HT1080 (cell line): ENCODE measurements at places on chromosomes 6 and 20. TPM values are rescaled to one million over a fixed set of nuclear protein-coding genes. Genes with fewer than 3 reads are reported as not detected.

LINC00237 gene
- not detected in 2 replicates for total RNA-seq

LHFPL5 gene
- total RNA-seq: 0.70 TPM in 1 of 2 replicates, not detected in the other

SLC22A7 gene
- not detected in 2 replicates for total RNA-seq

LY6G6C gene
- not detected in 2 replicates for total RNA-seq

CRISP3 gene
- total RNA-seq: not detected in 2 replicates

FNDC1 gene
- total RNA-seq: not detected in 2 replicates

- no peak for DNase-seq
Measured at GRCh38 chr6:107107791-107108190, 7.5 kb downstream of the BEND3 start.

DNA sequence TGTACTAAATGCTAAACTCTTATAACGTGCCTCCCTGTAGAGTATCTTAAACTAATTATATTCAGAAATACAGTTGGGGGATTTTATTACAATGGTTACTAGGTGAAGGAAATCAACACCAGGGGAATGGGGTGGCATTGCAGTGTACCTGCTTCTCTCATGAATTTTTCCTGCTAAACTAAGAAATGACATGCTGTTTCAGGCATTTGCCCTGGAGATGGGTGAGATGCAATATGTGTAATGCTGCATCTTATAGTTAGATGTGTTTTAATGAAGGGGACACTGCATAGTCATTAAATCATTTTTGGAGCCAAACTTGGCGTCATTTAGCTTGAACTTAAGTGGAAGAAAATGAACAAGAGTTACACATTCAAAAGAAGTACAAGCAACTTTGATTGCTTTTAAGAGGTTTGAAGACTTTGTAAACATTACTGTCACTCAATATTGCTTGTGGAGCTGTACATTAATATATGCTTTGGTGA, 4.3 kb downstream of the EYA4 start:
- peak; percentile 31 for DNase-seq

DNA sequence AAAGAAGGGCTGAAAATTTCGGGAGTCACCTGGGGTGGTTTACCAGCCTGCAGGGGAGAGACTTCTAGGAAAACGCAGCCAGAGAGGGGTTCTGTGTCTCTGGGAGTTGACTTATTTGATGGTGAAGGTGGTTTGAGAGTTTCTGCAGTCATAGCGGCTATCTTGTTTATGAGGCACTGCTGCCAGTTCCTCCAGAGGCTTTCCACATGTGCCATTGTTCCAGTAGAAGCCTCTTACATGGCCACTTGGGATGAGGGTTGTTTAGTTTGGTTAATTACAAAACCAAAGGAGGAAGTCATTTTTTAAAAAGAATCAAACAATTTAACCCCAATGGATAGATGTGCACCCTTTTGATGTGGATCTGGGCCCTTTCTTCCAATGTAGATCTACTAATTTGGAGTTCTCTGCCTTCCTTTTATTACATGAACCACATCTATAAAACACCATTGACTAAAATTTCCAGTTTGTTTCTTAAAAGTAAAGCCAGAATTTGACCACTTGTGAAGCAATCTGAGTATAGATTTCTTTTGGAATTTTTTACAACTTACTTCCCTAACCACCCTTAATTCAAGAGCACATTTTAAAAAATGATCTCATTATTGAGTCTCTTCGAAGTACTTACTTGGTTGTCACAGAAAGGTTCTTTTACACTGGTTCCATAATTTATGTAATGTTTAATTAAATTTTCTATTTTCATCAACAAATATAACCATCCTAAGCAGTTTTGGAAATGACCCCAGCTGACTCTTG, 97.6 kb downstream of the TCP11 start:
- DNase-seq: no peak

- no peak for DNase-seq
Measured at GRCh38 chr6:148682990-148683389, 63.8 kb upstream of the UST start.

DNA sequence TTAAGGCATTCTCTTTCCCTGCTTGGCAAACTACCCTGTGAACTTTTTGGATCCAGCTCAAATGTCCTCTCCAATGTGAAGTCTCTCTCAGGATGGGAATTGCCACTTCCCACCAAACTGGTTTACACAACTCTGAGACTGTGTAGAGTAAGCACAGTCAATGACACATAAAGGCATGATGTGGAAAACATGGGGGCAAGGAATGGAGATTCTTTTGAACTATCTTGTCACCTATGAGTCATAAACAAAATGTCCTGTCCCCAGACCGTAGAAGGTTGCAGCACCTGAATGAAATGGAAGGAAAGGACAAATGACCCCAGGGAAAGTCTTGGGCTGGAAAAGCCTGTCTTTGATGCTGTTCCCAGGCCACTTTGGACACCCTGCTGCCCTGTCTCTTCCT, 11.0 kb upstream of the KIF13A start:
- DNase-seq: no peak

DNA sequence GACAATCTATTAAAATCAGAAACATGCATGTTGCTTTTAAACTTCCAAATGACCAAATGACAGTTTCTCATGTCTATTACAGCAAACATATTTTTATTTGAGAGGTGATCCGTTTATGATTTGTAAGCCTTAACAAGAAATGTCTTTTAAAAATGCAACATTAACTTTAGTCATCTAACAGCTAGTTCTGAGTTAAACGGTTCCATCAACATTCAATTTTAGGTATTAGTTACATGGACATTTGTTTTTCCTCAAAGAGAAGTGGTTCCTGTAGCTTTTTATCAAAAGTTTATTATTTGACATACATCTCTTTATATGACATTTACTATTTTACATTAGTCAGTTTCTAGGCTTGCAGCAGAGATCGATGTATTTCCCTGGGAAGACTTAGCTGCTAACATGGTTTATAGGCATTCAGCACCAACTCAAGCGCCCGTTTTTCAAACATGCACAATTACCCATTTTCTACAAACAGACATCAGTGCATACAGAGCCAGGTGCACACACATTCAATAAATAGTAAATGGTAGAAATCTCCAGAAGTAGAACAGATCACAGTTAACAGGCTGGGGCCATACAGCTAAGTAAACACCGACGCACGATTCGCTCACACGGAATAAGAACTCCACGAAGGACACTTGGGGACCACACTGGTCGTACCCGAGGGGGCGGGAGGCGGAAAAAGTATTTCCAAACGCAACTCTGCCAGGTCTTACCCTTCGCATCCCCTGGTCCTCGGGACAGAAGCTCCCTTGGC, 882 bp downstream of the CNR1 start:
- no peak for DNase-seq

- no peak for DNase-seq
Measured at GRCh38 chr6:162325826-162326225, 401.7 kb downstream of the PRKN start.

- DNase-seq: no peak
Measured at GRCh38 chr6:75374961-75375400, 90.4 kb upstream of the TMEM30A start.

GRCh38 chr6:169407325-169407724, 153.7 kb upstream of the THBS2 start:
- DNase-seq: no peak

DNA sequence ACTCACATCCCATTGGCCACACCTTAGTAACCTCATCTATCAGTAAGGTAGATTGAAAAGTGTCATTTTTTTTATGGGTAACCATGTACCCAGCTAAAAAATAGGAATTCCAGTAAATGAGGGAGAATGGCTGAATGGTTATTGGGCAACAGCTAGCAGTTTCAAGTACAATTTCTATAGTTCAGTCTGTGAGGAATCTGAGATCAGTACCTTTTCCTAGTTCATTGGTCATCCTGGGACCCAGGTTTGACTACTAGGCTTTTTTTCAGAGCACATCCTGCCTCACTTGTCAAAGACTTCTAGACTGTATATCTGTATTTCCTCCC, 28.3 kb downstream of the PHF3 start:
- no peak for DNase-seq

- no peak for DNase-seq
Measured at GRCh38 chr6:144314003-144314485, 28.9 kb downstream of the UTRN start.

DNA sequence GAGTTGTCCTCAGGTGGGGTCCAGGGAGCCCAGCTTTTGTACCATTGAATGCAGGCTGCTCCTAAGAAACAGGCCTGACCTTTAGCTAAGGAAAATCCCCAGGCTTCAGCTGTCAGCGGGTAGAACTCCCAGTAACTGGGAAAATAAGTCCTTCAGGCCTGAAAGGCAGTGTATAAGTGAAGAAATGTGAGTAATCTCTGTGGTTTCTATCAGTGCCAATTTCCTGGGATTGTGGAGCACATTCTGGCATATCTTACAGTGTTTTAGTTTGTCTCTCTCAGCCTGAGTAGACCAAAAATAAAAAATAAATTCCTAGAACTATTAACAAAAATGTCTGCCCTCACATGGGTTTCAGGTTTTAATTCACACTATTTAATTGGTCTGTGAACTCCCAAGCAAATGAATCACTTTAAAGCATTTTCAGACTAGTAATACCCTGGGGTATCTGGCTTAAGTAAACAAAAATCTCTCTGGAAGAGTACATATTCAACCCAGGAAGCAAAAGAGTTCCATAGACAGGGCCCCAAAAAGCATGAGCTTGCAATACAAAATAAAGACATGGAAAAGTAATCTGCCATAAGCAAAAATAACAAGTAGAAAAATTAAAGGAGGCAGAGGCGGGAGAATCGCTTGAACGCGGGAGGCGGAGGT, 566.2 kb upstream of the NOX3 start:
- DNase-seq: peak; percentile 63

DNA sequence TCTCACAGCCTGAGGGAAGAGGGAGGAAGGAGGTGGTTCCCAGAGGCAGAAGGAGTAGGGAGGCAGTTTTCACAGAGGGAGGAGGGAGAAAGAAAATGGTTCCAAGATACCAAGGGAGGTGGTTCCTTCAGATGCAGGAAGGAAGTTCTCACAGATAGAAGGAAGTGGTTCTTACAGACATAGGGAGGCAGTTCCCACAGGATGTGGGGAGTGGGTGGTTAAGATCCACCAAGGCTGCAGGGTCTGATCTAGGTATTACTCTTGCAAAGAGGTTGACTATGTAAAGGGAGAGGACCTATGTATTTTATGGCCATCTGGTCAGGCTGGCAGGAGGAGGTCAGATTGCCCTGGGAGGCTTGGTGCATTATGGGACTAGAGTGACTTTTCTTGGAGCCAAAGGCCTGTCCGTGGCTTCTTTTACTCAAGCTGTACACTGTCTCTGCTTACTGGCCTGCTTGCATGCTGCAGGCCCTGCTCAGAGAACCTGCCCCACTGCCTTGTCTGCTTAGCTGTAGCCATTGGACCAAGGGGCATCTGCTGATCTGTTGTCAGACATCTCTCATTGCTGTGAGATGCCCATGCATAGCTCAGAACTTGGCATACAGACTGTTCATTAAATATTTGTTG, 283.7 kb downstream of the DHX35 start:
- no peak for DNase-seq

- no peak for DNase-seq
Measured at GRCh38 chr20:278607-279571, 11.7 kb downstream of the C20orf96 start.

GRCh38 chr20:59948828-59949720, 8.9 kb downstream of the FAM217B start:
- peak; percentile 43 for DNase-seq

- no peak for DNase-seq
Measured at GRCh38 chr6:40163924-40164323, 229.7 kb upstream of the MOCS1 start.

DNA sequence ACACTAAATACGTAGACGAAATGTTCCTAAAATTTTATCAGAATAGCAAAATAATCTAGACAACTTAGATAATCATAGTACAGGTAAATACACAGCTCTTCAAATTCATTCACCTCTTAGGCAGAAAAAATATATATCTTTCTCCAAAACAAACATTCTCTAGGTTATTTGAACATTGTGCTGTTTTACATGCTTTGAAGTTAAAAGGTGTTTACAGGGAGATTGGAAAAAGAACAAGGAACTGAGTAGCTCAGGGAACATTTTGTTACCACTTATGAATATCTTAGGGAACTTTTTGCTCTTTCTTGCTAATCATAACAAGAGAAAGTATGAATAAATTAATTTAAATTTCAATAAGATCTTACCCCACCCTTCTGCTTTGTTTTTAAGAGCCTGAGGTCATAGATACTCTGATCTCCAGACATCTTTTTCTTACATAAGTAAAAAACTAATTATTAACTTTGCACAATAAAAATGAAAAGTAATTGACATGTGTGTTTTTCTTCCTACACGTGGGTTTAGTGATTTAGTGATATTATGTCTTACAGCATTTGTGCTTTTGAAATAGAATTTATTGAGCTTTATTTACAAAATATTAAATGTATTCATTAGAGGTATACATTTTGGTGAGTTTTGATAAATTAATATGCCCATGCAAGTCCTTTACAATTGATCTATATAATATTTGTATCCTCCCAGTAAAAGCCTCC, 1141.4 kb upstream of the EYS start:
- DNase-seq: no peak

DNA sequence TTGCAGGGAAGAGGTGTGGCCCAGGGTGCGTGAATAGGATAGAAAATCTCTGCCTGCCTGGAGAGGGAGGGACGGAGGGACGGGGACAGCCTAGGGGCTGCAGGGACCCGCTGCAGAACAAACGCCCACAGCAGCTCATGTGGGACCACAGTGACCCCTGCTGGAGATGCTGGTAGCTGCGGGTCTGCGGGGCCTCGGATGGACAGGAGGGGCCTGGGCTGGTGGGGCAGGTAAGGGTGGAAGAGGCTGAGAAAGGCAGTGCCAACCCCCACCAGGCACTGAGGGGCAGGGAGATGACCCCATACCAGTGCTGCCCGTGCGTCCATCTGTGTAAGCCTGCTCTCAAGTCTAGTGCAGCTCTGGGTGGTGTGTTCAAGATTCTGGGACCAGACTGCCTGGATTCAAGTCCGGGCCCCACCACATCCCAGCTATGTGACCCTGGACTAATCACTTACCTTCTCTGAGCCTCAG, 39.4 kb downstream of the KIAA1755 start:
- peak; percentile 79 for DNase-seq

DNA sequence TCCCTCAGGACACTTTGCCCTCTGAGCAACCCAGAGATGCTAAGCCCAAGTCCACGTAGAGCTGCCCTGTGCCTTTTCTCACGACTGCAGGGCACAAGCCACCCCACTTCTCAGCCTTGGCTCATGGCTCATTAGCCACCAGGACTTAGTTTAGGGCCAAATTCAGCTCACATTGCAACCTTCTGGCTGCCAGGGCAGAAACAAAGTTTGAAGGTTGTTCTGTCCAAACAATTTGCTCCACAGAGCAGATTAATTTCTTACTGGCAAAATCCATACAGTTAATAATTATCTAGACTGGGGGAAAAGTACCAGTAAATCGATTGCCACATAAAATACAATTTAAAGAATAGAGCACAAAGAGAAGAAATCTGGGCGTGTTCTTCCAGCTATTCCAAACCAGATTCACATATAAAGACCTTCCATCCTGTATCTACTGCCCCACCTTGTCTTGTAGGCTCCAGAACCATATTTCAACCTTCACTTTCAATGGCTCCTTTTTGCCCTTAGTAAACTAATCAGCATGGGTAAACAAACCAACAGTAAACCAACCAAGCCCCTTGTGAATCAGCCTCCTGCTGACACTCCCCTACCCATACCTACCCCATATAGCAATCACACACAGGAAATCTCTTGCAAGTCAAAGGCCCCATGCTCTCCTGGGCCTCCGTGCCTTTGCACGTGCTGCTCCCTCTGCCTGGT, 101.9 kb downstream of the QRSL1 start:
- DNase-seq: no peak

- DNase-seq: peak; percentile 26
Measured at GRCh38 chr6:74069089-74069581, 373.1 kb downstream of the CD109 start.
